Substantia nigra (tissue), 51 donors: ENCODE measurements at places on chromosomes 5 and 9.

DNA sequence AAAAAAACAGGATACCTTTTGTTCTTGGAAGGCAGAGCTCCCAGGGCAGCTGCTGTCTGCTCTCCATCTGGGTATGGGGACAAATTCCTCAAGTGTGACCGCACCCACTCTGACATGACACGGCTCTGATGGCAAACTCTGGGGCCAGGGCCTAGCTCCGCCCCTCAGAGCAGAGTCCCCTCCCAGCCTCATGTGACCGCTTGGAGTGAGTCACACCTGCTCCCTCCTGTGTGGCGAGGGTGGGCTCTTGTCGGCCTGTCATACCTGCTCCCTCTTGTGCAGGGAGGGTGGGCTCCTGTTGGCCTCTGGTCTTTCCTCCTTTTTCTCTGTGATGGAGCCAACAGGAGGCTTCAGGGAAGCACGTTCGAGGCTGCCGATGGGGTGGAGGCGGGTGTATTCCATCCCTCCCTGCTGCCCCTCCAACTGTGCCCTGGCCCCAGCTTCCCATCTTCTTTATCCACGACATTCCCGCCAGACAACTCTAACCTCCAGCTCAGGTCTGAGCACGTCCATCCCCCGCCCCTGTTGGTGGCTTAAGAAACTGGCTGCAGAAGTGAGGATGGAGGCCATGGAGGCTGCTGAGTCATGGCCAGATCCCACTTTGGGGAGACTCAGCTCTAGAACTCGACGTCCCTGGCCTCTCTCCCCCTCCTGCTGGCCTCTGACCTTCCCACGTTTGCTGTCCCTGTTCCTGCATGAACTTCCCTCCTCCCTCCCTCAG, 65.3 kb downstream of the OLFM1 start:
- no peak for DNase-seq

- no peak for DNase-seq
Measured at GRCh38 chr9:109319017-109319625, 1.7 kb downstream of the EPB41L4B start.

GRCh38 chr9:113990570-113990907, 87.6 kb downstream of the AMBP start:
- DNase-seq, result no peak

- no peak for DNase-seq
Measured at GRCh38 chr5:131548176-131548575, 86.9 kb downstream of the RAPGEF6 start.

GRCh38 chr5:132254321-132254977, 3.0 kb upstream of the PDLIM4 start:
- no peak for DNase-seq

DNA sequence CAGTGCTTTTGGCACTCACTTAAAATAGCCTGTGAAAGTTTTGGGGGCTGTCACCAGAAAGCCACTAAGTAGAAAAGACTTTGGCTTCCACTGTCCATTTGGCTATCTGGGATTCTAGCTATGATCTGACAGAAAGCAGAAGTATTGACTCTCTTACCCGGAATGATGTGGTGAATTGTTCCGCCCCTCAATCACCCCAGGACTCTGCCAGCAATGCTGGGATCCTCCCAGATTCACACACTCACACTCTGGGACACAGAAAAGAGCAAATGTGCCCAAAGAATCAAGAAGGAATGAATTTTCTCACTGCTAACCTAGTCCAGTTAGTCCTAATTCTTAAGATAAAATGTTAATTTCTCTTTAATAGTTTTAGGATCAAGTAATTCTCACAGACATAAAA, 576.9 kb downstream of the BNC2 start:
- no peak for DNase-seq

GRCh38 chr5:59079622-59080620, 497.0 kb downstream of the RAB3C start:
- no peak for DNase-seq

DNA sequence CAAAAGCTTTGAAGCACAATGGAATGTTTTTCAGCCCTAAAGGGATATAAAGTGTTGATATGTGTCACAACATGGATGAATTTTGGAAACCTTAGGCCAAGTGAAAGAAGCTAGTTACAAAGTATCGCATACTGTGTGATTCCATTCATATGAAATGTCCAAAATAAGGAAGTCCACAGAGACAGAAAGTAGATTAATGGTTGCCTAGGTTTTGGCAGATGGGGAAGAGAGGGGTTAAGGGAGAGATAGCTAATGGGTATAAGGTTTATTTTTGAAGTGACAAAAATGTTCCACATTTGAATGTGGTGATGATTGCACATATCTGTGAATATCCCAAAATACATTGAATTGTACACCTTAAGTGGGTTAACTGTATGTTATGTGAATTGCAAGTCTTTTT, 57.5 kb upstream of the MCCC2 start:
- no peak for DNase-seq

DNA sequence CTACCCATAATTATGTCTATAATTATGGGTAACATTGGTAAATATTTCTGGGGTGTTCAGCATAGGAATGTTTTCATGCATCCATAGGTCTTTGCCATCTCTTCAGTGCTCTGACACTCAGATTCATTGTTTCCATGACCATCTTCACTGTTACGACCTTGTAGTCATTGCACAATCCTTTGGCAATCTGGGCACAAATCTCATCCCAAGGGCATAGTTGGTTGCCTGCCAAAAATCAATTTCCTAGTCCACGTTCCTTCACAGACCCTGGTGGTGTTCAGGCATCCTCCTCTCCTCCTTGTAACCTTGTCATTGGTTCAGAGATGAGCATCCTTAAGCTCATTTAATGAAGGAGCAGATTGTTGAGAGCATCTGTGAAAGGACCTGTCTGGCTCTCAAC, 1400.7 kb downstream of the CDH12 start:
- no peak for DNase-seq

- no peak for DNase-seq
Measured at GRCh38 chr9:88880199-88880598, 111.1 kb upstream of the S1PR3 start.
